ENCODE measurements at places on chromosomes 7 and 10. TPM values are rescaled to one million over a fixed set of nuclear protein-coding genes. Genes with fewer than 3 reads are reported as not detected.

DNA sequence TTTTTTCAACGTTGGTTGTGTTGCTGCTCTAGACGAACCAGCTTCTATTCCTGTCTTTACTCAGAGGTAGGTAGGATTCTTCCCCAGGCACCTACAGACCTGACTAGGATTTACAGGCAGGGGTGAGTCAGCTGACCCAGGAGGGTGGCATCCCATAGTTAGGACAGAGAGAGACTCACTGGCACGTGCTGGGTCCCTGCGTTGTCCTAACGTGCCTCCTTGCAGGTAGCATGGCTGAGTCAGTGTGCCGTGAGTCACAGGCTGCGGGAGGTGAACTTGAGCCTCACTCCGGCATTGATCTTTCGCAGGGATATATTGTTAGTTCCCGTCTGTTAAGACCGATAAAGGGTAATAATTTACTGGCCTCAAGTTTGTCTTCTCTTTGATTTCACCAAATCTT lies 96.5 kb downstream of the PFKFB3 start:
- DNase-seq: no peak
- no peaks in the 10 kb centered on the region for H3K36me3 ChIP-seq
- no peaks in the 10 kb centered on the region for H3K4me1 ChIP-seq
- no peak overlapping the region for H3K4me3 ChIP-seq

GRCh38 chr10:21728618-21729017 lies 194.6 kb downstream of the MLLT10 start:
- no peaks in the 10 kb centered on the region for H3K27me3 ChIP-seq
- H3K36me3 ChIP-seq: no peaks in the 10 kb centered on the region
- H3K4me3 ChIP-seq: no peak overlapping the region
- DNase-seq: no peak

TRIM73 gene
- 1.5 TPM for total RNA-seq

DNA sequence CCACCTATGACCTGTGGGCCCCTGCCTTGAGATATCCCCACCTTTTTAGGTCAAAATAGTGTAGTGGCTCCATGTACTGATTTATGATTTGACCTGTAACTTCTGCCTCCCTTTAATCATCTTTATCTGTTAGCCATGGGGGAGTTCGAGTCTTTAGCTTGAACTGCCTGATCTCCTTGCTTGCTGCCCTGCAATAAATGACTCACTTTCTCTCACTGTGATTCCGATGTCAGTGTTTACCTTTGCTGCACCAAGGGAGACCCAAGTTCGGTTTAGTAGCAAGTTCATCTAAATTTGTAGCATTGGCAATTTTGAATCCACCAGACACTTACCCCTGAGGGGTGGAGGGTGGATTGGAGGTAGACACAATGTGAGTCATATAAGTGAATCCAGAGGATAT lies 814.6 kb upstream of the AUTS2 start:
- no peak overlapping the region for H3K4me3 ChIP-seq
- H3K36me3 ChIP-seq: no peaks in the 10 kb centered on the region
- DNase-seq: no peak
- no peaks in the 10 kb centered on the region for H3K4me1 ChIP-seq

GPC2 gene
- 4.5 TPM for total RNA-seq

NHLRC2 gene
- total RNA-seq: 52.2 TPM

GRCh38 chr7:87216701-87217508 lies 2.6 kb downstream of the TMEM243 start:
- DNase-seq: no peak
- peaks cover 5% of the 10 kb centered on the region for H3K4me1 ChIP-seq
- no peaks in the 10 kb centered on the region for H3K27me3 ChIP-seq

DNA sequence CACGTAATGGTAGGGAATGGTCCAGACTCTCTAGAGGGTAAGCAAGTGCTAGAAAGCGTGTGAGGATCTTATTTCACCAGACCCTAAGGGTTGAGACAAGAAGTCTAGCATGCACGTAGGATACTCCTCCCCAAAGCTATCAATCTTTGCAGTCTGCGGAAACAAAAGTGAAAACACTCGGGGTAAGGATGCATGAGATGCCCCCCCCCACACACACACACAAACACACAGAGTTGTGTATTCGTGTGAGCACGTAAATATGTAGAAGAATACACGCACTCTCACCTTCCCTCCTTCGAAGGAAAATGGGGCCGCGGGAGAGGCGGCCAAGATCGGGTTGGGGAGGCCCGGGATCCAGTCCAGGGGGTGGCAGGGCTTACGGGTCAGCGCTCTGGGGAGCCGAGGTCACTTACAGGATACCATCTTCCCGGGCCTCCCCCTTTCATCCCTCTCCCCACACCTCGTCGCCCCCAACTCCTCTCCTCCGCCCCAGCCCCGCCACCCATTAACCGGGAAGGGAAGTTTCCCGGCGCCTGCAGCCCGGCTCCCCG lies 455 bp downstream of the CUL2 start:
- no peaks in the 10 kb centered on the region for H3K36me3 ChIP-seq
- no peaks in the 10 kb centered on the region for H3K27me3 ChIP-seq
- H3K4me3 ChIP-seq: peak overlapping the region; percentile 88
- H3K4me1 ChIP-seq: no peaks in the 10 kb centered on the region

ANKRD1 gene
- total RNA-seq: not detected

GRCh38 chr7:79272066-79272669 lies 181.3 kb downstream of the MAGI2 start:
- H3K27me3 ChIP-seq: no peaks in the 10 kb centered on the region
- H3K27ac ChIP-seq: no peak overlapping the region
- no peaks in the 10 kb centered on the region for H3K4me1 ChIP-seq

ANKRD30A gene
- total RNA-seq: not detected

- H3K27ac ChIP-seq: no peak overlapping the region
- H3K36me3 ChIP-seq: no peaks in the 10 kb centered on the region
- no peaks in the 10 kb centered on the region for H3K27me3 ChIP-seq
- DNase-seq: no peak
- no peaks in the 10 kb centered on the region for H3K4me1 ChIP-seq
Measured at GRCh38 chr10:85916286-85916685, 450.3 kb downstream of the GRID1 start.

DNA sequence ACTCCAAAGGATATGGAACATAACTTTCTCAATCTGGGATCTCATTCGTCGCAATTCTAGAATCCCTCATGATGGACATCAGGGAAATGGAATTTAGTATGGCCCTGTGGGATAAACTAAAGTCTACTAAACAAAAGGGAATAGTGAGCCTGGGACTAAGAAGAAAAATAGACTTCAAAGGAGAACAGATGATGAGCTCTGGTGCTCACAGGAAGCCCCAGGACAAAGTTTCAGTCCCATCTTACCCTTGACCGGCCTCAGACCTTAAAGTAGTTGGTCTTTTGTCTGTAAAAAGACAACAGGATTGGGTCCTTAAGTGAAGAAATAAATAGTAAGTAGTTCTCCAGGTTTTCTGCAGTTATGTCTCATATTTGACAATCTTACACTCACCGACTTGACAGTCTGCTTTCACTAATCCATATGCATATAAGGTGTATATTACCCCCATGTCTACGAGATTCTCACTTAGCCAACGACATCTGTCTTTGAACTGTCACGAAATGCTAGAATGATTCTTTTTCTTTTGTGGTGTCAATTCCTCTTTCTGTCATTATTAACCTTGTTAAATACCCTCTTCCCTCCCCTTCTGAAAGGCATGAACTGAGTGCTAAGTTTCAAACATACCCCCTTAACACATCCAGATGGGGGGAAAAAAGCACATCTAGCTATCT lies 10.9 kb upstream of the IKZF1 start:
- no peak overlapping the region for H3K27ac ChIP-seq
- no peaks in the 10 kb centered on the region for H3K36me3 ChIP-seq
- H3K27me3 ChIP-seq: no peaks in the 10 kb centered on the region
- H3K4me3 ChIP-seq: no peak overlapping the region
- H3K4me1 ChIP-seq: no peaks in the 10 kb centered on the region
- DNase-seq: no peak

- H3K27ac ChIP-seq: no peak overlapping the region
- no peak for DNase-seq
- H3K4me1 ChIP-seq: peaks cover 5% of the 10 kb centered on the region
- no peaks in the 10 kb centered on the region for H3K27me3 ChIP-seq
- no peaks in the 10 kb centered on the region for H3K36me3 ChIP-seq
Measured at GRCh38 chr7:20304366-20304765, 26.3 kb upstream of the ITGB8 start.

DNA sequence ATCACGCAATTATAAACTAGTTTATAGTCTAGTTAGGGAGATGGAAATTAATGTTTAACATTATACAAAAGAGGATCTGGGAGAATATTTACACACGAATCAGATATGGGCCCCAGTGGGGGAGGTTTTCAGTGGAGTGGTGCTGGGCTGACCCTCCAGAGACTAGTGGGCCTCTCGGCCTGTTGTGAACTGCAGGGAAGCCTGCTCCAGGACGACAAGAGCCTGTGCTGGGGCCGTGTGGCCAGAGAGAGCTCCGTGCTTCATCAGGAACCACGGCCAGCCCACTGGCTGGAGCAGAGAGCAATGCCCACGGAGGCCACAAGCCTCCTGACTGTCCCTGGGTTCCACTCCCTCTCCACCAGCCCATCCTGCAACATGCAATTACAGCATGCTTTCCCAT lies 11.3 kb upstream of the ESYT2 start:
- no peak for DNase-seq
- no peak overlapping the region for H3K4me3 ChIP-seq
- no peaks in the 10 kb centered on the region for H3K27me3 ChIP-seq

DNA sequence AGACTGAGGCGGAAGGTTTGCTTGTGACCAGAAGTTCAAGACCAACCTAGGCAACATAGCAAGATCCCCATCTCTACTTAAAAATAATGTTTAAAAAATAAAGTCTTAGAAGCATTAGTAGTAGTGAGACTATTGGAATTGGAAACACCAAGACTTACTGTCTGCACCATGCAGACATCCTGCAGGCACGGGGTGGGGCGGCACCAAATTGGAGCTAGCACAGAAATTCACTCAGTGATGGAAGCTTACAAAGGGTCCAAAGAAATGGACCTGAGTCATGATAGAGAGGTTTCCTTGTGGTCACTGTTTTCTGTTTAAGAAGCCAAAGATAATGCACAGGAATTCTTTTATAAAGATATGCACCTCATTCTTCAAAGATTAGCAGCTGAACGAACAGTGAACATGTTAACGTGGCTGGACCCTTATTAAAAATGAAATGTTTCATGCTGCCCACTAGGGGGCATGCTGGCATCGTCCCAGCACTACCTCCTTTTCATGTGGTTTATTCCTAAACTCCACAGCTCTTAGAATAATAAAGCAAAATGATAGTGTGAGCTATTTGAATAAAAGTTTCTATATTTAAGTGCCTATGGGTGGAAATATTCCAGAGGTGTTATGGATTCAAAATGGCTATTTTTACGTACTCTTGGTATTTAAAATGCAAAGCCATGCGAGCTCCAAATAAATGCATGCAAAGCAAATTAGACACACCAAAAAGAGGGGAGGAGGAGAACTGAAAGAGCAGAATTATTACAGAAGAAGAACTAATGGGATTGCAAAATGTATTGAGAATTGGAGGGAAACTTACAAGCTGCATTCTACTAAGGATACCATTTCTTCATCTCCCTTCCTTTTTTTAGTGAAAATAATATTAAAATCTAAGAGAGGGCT lies 28.6 kb downstream of the PDSS1 start:
- no peak overlapping the region for H3K27ac ChIP-seq
- no peaks in the 10 kb centered on the region for H3K4me1 ChIP-seq
- no peaks in the 10 kb centered on the region for H3K27me3 ChIP-seq
- H3K4me3 ChIP-seq: no peak overlapping the region

DNA sequence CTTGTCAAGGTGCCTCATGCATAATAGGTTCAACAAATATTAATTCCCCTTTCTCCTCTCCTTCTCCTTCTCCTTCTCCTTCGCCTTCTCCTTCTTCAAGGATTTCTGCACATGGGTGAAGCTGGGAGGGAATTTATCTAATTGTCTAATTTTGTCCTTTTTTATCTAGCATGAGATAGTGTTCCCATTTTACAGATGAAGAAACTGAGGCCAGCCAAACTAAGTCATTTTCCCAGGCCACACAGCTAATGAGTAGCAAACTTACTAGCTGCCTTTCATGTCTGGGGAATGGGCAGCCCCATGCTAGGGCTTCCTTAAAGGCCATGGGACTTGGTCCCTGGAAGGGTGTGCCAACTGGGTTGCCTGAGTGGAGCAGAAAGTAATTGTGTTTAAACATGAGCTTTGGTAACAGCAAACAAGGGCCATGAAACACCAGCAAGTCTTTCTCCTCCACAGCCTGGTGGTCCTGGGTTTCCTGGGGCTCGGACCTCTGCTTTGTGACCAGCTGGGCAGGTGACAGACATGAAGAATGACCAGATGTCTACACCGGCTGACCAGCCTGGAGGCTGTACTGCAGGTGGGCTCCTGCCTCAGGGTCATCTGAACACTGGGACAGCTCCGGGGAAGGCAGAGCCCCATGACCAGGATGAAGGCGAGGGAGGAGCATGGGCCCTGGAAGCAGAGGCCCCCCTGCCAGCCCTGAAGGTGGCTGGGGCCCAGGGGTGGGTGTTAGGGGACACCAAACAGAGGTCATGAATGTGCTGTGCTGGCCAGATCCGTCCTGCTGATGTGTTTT lies 138.0 kb downstream of the PTPN20 start:
- H3K27me3 ChIP-seq: no peaks in the 10 kb centered on the region
- no peaks in the 10 kb centered on the region for H3K36me3 ChIP-seq
- no peak overlapping the region for H3K27ac ChIP-seq

CHST12 gene
- total RNA-seq: 9.7 TPM

GIMAP2 gene
- 41.8 TPM for total RNA-seq

GRCh38 chr10:113345826-113346624 lies 206.8 kb upstream of the HABP2 start:
- no peak for DNase-seq
- H3K4me3 ChIP-seq: no peak overlapping the region
- H3K27ac ChIP-seq: no peak overlapping the region
- H3K27me3 ChIP-seq: no peaks in the 10 kb centered on the region
- H3K4me1 ChIP-seq: no peaks in the 10 kb centered on the region

- no peaks in the 10 kb centered on the region for H3K36me3 ChIP-seq
- no peaks in the 10 kb centered on the region for H3K27me3 ChIP-seq
- no peak overlapping the region for H3K27ac ChIP-seq
- no peak overlapping the region for H3K4me3 ChIP-seq
- DNase-seq: no peak
Measured at GRCh38 chr10:36730316-36730715, 395.1 kb upstream of the ANKRD30A start.

- no peaks in the 10 kb centered on the region for H3K27me3 ChIP-seq
- H3K4me1 ChIP-seq: no peaks in the 10 kb centered on the region
- no peaks in the 10 kb centered on the region for H3K36me3 ChIP-seq
- no peak for DNase-seq
- H3K4me3 ChIP-seq: no peak overlapping the region
Measured at GRCh38 chr10:5014936-5015335, 11.3 kb upstream of the AKR1C2 start.

SMIM30 gene
- total RNA-seq: 31.6 TPM
